ENCODE measurements at places on chromosomes 6 and 20. TPM values are rescaled to one million over a fixed set of nuclear protein-coding genes. Genes with fewer than 3 reads are reported as not detected.

Gene TFAP2D
- not detected for total RNA-seq

DNA sequence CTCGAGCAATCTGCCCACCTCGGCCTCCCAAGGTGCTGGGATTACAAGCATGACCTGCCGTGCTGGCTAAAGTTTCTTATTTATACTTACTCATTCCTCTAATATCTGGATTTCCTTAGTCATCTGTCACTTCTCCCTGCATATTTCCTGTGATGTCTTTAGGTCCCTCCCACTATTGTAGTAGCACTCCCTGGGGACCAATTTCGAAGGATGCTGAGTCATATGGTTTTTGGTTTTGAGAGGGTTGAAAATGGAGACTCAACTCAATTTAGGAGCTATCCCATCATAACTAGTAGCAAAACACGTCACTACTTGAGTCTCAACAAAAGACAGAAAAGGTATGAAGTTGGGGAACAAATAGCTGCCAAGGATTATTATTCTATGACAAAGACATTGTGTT is 20.2 kb downstream of the MCUR1 start:
- no peak for DNase-seq

- DNase-seq = no peak
Measured at GRCh38 chr6:120938876-120939472, 395.3 kb downstream of the TBC1D32 start.

DNA sequence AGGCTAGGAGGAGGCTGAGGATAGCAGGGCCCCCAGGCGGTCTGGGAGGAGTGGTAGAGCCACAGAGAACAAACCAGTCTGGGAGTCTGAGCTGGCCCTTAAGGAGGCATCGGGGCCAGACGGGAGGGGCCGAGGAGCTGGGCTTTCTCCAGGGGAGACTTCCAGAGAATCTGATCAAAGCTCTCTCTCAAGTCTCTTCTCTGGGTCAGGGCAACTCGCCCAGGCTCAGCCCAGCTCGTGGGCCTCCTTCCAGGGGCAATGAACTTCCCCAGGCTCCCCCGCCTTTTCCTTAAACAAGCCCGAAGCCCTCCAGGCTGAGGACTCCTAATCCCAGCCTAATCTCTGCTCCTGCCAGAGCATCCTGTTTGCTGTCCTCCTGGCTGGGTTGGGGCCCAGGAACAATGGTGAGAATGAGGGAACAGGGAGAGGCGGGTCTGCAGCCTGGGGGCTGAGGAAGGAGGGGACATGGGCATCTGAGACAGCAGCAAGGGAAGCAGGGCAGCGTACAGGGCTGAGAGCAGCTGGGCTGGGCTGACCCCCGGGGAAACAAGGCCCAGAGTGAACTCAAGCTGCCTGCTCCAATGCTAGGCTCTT is 173.6 kb downstream of the ANKRD60 start:
- peak; percentile 72 for DNase-seq

Gene IYD
- total RNA-seq = 3.0 TPM

DNA sequence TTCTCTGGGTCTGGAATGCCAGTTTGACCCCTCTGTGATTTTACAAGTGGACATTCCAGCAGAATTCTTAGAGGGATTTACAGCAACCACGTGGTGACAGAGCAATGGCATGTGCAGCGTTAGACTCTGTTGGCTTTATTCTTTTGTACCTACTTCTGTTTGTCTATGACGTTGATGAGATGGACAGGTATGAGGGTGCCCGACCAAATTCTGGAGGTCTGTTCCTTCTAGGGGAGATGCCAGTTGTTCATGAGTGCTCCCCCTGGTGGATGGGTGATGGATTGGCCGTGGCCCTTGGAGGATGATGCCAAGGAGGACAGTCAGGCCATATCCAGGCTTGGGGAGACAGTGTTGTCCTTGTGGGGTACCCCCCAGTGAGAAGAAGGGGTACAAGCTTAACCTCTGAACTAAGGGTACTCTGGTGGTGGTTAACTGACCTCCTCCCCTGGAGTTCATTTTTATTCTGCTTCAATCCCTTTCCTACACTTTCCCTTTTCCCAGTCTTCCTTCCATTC is 198.6 kb downstream of the DTNBP1 start:
- no peak for DNase-seq

- DNase-seq = no peak
Measured at GRCh38 chr6:11727346-11727997, 51.1 kb downstream of the ADTRP start.

GRCh38 chr20:17680836-17681725 is 961 bp downstream of the RRBP1 start:
- peak; percentile 89 for DNase-seq
